Mammary epithelial cell (primary cell): ENCODE measurements at places on chromosomes 13 and 19. TPM values are rescaled to one million over a fixed set of nuclear protein-coding genes. Genes with fewer than 3 reads are reported as not detected.
A peak's percentile ranks its signal among the peaks of the same experiment; 100 is the strongest.

METTL21C gene
- not detected for polyA plus RNA-seq

LILRB1 gene
- polyA plus RNA-seq: not detected

URAD gene
- polyA plus RNA-seq: not detected

POSTN gene
- polyA plus RNA-seq: 0.26 TPM

CCDC122 gene
- 0.85 TPM for polyA plus RNA-seq

GRCh38 chr13:111242585-111242984 lies 77.9 kb upstream of the TEX29 start:
- DNase-seq: no peak

DNA sequence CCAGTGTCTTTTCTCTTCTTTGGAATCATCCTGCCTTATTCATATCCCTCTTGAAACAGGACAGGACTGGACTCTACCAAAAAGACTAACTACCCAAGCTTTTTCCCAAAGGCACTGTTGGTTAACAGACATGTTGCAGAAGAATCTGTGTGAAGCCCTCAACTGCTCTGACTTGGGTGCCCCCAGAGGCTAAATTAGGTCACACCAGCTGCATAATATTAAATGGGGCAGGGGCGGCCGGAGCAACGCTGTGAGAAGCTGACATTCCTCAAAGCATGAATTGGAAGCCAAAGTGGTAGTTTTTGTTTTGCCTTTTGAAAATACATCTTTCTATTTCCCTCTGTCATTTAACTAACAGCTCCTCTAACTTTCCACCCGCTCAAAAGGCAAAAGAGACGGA lies 185.9 kb downstream of the LHFPL6 start:
- DNase-seq: no peak

- no peak for DNase-seq
Observed at GRCh38 chr13:51249770-51250741, 27.9 kb downstream of the FAM124A start.

DNA sequence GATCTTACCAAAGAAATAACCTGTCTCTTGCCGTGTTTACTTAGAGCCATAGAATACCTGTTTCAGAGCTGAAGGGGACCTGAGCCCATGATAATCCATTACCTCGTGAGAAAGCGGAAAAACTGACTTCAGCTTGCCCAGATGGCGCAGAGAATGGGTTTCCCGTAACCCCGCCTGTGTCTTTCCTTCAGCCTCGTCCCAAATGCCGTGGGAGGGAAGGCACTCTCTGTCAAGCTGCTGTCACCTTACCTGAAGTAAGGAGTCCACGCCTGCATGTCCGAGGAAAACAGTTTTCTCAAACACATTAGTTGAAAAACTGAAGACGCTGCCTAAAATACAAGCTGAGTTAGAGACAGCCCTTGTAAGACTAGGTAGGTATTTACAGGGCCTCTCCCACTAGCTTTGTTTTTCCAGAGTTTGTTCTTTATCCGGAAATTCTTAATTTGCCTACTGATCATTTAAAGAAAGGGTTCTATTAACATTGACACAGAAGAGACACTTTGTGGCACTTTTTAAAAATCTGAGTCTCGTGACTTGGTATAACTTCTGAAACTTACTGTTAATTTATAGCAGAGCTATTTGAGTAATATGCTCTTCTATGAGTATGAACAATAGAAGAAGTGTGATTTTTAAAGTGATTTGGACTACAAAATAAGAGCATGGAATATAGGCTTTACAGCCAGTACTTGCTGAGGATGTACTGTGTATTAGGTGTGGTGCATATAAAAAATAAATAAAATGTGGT lies 1.3 kb upstream of the INTS6 start:
- peak; percentile 23 for DNase-seq

GRCh38 chr19:41265395-41266153 lies 1.4 kb downstream of the HNRNPUL1 start:
- DNase-seq: peak; percentile 16

DNA sequence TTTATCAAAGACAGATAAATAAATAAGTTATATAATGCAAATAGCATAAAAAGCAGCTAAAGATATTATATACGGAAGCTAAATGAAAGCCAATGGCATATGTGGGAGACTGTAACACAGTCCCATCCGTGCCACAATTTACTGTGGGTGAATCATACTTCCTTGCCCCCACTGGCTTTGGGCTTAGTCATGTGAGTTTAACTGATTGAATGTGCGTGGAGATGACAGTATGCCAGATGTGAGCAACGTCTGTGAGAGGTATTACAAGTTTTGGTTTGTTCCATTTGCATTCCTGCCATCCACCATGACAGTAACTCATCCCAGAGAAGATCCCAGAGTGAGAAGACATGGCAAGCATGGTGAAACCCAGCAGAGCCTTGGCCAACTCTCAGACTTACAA lies 340.0 kb downstream of the SUCLA2 start:
- peak; percentile 44 for DNase-seq

DNA sequence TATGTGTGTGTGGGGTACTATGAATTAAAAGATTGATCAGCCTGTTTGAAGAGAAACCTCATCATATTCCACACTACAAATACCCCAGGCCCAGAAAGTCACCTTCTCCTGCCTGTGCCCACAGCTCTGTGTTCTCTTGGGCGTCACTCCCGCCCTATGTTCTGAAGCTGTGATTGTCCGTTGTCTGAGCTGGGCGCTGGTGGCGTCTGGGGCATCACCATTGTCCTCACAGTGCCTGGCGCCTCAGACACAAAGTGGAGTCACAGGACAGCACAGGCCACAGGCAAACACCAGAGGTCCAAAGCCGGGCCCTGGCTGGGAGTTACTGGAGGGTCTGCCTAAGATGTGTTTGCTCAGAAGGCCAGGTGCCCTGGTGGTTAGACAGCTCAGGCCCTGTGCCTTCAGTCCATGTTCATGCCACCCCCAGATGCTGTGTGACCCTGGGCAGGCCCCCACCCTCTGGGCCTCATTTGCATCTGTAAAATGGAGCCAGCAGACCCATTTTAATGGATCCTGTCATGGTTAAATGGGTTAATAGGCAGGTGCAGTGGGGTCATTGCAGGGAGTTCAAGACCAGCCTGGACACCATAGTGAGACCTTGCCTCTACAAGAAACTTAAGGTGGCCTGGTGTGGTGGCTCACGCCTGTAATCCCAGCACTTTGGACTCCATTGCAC lies 34.5 kb downstream of the DNM2 start:
- no peak for DNase-seq

- no peak for DNase-seq
Observed at GRCh38 chr13:22748866-22749577, 431.8 kb upstream of the SGCG start.

GRCh38 chr19:17419154-17419620 lies 660 bp upstream of the MVB12A start:
- peak; percentile 25 for DNase-seq

DNA sequence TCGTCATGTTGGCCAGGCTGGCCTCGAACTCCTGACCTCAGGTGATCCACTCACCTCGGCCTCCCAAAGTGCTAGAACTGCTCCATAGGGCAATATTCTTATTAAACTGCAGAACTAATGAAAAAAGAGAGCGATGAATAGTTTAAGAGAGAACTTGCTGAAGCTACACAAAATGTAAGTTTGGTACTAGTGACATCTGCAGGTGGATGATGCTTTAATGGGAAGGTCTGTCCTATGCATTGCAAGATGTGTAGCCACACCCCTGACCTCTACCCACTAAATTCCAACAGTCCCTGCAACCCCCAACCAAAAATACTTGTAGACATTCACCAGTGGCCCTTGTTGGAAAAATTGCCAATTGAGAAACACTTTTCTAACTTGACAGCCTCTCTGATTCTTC lies 117.8 kb downstream of the NALCN start:
- no peak for DNase-seq

GRCh38 chr13:23592596-23592995 lies 22.4 kb downstream of the TNFRSF19 start:
- DNase-seq: no peak
